ENCODE measurements at places on chromosomes 5 and 9.

GRCh38 chr5:169856571-169856970 lies 123.7 kb downstream of the INSYN2B start:
- DNase-seq, result no peak

DNA sequence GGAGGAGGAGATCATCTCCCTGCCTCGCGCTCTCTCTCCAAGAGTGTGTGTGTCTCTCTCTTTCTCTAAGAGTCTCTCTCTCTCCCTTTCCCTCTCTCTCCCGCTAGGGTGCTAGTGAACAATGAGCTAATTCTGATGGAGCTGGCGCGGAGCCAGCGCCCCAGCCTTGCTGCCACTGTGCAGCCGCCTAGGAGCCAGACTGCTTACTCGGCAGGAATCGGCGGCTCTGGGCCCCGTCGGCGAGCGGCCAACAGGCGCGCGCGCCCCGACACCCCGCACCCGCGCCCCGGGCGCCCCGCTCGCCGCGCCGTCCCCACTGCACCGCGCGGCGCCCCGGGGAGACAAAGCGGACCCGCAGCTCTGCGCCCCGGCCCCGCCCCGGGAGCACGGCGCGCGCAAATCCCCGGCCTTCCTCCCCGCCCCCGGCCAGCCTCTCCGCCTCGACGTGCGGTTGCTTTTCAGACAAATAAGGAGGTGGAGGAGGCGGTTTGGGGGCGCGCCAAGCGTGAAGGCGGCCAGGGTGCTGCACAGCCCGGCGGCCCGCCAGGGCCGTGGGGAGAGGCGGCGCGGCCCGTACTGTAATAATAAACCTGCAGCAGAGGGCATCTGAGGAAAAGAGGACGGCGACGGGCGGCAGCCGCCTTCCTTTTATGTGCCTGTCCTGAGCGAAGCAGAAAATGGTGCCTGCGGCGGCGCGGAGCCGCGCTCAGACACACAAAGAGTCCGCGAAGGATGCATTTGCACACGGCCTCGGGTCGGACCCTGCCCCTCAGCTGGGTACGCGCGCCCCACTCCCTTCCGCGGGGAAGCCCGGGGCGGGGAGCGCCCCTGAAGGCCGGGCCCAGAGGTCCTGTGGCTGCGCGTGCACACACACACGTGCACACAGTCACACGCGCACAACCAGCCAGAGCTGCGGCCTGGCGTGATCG lies 625 bp upstream of the NREP start:
- DNase-seq, result peak; percentile 63

GRCh38 chr9:131038256-131039128 lies 29.5 kb downstream of the LAMC3 start:
- DNase-seq, result no peak

DNA sequence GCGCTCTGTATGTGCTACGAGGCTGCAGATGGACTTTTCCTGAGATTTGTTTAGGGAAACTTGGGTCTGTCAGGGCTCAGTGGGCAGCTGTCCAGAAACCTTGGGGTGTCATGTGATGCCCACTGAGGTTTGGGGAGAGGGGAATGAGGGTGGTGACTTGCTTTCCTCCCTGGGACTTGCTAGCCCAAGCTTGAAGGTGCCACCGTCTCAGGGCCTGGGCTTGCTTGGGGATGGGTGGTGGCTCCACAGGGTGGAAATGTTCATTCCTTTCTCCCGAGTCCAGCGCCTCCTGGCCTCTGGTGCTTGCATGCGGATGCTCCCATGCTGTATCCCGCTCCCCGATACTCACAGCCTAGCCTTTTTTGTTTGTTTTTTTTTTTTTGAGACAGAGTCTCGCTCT lies 33.3 kb downstream of the ZNF618 start:
- DNase-seq, result no peak

DNA sequence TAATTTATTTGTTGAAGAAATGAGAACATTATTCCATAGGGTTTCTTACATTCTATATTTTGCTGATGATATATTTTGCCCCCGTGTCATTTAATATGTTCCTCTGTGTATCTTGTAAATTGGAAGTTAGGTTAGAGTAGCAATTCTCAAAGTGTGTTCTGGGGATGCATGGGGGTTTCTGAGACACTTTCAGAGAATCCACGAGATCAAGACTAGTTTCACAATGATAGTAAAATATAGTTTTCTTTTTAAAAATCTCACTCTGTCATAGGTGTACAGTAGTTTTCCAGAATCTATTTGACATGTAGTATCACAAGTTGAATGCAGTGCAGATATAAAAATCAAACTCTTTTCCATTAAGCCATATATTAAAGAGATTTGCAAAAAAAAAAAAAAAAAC lies 488.6 kb upstream of the SGCD start:
- no peak for DNase-seq

Measured in activated CD8-positive, alpha-beta memory T cell treated with anti-CD3 and anti-CD28 coated beads for 4 hours (primary cell).